ENCODE measurements at places on chromosomes 16 and 17.

- DNase-seq: no peak
These were observed 79.2 kb downstream of the CDH11 start for GRCh38 chr16:65042438-65043365.

DNA sequence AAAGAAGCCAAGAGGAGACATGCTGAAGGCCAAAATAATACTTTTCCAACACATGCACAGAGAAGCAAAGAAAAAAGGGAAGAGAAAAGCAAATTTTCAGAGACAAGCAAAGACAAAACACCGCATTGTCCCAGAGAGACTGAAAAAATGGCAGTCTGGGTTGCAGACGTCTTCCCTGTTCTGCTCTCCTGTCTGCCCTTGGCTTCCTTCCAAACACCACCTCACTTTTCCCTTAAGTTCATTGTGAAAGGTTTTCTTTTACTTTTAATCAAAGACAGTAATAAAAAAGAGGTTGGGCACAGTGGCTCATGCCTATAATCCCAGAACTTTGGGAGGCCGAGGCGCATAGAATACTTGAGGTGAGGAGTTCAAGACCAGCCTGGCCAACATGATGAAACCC, 21.2 kb upstream of the VAT1L start:
- no peak for DNase-seq

GRCh38 chr16:17602678-17603077, 131.9 kb upstream of the XYLT1 start:
- no peak for DNase-seq

- no peak for DNase-seq
These were observed at the start of gene CD300LF for GRCh38 chr17:74712756-74713155. CD300LF (minus strand) TSS chr17:74712923; CDS start chr17:74712866, 57 bp downstream.

GRCh38 chr17:40224718-40225550, 5.8 kb downstream of the WIPF2 start:
- no peak for DNase-seq

DNA sequence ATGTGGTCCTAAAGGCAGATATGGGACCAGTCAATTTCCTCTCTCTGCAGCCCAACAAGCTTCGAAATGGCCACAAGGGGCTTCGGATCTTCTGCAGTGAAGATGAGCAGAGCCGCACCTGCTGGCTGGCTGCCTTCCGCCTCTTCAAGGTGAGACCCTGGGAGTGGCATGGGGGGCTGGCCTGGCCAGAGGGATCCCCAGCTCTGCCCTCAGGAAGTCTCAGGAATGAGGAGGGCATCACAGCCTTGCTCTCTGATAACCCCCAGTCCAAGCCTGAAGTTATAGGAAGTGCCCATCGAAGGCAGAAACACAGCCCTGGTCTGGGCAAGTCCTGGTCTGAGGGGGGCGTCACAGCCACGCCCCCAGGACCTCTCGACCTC, 7.1 kb downstream of the GRB7 start:
- DNase-seq: no peak

- DNase-seq: no peak
These were observed 91.3 kb downstream of the TBC1D16 start for GRCh38 chr17:79944251-79944812.

DNA sequence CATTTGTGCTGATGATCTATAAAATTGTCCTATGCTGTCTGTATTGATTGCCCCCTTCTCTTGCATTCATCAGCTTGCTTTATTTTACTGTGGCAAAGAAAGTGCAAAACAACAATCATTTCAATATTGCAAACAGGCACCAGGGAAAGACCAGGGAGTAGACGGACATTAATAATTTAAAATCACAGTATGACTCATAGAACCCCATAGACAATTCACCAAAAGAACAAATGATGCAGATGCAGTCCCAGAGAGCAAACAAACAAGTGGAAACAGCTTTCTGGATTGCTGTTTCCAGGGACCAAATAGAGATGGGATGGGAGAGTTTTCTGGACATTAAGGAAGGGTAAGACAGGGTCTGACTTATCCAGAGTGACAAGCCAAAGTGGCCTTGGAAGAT, 70.1 kb downstream of the ABCC12 start:
- DNase-seq: no peak

- no peak for DNase-seq
These were observed 51.3 kb downstream of the PIPOX start for GRCh38 chr17:29094101-29094708.

- no peak for DNase-seq
These were observed 69.6 kb upstream of the GSE1 start for GRCh38 chr16:85543536-85543935.

GRCh38 chr17:63911657-63912100, 621 bp upstream of the CSHL1 start:
- peak; percentile 57 for DNase-seq

DNA sequence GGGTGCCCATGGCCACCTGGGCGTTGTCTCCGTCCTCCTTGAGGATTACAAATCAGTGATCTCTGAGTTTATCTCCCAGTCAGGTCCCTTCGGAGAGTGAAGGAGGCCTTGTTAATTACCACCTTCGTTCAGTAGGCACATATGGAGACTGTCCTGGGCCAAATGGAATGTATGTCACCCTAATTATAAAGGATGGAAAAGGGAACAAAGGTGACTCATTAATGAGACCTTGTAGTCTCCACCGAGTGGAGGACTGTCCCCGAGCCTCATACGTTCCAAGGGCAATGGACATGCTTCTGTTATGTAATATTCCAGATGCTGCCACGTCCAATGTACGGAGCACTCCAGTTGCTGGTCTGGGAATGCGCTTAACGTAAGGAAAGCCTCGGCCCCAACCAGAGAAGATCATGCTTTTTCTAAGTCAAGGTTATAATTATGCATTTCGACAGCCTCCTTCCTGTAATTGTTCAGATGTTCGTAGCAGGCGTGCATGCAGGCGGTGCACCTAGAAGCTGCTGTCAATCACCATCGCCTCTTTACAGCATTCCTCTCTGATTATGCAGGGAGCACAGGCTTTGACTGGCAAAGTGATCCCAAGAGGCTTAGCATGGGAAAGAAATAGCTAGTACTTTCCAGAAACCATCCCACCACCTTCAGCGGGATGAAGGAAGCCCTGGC, 22.4 kb upstream of the SEC14L1 start:
- DNase-seq: no peak

- DNase-seq: no peak
These were observed 8.7 kb downstream of the EIF1 start for GRCh38 chr17:41697122-41697962.

DNA sequence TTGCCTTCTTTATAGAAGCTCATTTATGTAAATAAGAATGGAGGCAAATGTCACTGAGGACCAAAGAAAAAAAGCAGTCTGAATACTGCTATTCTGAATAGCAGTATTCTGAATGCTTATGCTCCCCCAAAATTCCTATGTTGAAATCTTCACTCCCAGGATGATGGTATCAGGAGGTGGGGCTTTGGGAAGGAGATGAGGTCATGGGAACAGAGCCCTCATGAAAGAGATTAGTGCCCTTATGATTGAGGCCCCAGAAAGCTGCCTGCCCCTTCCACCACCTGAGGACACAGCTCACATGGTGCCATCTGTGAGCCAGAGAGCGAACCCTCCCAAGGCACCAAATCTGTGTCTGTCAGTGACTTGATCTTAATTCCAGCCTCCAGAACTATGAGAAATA, 28.8 kb downstream of the HEATR6 start:
- DNase-seq: no peak

- DNase-seq: no peak
These were observed 28.3 kb upstream of the GOSR2 start for GRCh38 chr17:46894476-46895151.

DNA sequence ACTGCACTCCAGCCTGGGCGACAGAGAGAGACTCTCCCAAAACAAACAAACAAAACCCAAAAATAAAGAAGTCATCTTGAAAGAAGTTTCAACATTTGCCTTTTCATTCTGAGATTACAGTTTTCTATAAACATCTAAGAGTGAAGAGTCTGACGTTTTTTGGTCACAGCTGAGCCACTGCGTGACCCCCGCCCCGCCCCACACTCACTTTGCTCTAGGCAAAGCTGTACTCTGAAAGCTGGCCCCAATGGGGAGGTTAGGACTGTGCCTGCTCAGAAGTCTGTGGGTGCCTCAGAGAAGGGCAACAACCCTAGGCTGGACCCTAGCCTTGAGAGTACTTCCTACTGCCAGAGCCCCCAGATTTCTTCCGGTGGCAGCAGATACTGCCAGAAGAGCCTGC, 19.3 kb downstream of the CYB5D2 start:
- DNase-seq: no peak

DNA sequence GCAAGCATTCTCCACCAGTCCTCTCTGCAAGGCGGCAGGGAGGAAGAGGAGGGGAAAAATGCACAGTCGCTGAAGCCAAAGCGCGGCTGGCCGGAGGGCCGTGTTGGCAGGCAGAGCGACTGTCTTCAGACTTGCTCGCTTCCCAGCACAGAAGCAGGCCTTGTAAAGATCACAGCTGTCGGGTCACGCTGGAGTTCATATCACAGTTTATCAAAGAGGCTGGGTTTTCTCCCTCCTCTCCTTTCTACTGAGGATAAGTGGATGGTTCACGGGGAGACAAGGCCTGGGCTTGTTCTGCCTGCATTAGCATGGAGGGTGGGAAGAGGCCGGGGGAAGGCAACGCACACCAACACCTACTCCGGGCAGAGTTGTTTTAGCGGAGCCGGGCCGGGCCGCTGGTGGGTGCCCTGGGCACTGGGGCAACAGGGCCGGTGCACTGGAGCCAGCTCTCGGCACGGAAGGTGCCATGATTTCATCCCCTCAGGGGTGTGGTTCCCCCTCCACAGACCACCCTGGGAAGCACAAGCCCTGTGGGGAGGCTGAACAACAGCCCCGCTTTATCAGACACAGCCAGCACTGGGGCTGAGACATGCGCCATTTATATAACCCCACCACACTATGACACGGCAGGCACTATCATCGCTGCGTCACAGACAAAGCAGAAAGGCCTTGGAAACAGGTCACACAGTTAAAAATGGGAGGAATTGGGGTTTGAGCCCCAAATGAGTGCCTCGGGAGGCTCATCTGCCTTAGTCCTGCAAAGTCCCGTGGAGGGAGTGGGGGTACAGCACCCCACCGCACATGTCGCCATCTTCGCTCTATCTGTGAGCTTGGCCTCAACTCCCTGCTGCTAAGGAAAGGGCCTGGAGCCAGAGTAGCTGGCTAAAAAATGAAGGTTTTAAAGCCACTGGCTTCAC, 40.3 kb upstream of the MTSS2 start:
- no peak for DNase-seq

Measured in activated CD4-positive, alpha-beta T cell treated with anti-CD3 and anti-CD28 coated beads for 24 hours (primary cell).